Activated CD4-positive, alpha-beta T cell treated with anti-CD3 and anti-CD28 coated beads, Interleukin-10, Interleukin-2, amounts not matched to agents 100 ng/mL and 50 ng/mL, durations not matched to agents 16 hours and 8 hours (primary cell): ENCODE measurements at places on chromosomes 4 and X.

DNA sequence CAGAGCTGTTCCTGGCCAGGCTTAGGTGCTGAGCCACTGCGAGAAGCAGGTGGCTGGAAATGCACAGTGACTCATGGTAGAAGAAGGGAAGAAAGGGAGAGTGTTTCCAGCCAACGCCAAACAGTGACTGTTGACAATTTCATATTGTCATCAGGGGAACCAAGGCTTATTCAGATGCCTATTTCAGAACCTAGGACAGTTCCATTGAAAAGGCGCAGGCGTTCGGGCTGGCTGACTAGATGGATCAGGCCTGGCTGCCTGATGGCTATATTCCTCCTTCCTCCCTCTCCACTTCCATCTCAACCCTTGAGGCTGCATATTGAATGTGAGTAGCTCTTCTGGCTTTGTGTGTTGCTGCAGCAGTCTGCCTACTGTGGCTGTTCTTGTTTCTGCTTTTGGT is 73.0 kb upstream of the FRMPD4 start:
- DNase-seq = peak; percentile 4

- DNase-seq = no peak
Measured at GRCh38 chrX:69229436-69229835, 64.2 kb upstream of the PJA1 start.

- no peak for DNase-seq
Measured at GRCh38 chr4:48673537-48673936, 106.5 kb downstream of the FRYL start.

GRCh38 chr4:8232748-8233147 is 33.7 kb downstream of the SH3TC1 start:
- DNase-seq = no peak

DNA sequence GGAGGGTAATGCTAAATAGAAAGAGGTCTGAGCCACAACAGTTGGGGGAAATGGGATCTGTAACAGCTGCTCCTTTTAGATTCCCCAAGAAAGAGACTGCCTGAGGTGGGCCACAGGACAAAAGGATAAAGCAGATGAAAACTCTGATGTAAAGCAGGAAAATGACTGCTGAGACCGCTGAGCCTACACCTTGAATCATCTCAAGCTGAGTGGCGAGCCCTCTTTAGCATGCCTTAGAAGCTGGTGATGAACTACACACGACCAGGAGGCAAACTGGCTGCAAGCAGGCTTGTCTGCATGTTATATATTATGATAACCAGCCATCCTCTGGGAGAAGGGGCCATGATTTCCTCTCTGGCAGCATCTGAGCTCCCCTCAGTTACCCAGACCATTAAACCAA is 88.4 kb downstream of the TTC29 start:
- DNase-seq = no peak

DNA sequence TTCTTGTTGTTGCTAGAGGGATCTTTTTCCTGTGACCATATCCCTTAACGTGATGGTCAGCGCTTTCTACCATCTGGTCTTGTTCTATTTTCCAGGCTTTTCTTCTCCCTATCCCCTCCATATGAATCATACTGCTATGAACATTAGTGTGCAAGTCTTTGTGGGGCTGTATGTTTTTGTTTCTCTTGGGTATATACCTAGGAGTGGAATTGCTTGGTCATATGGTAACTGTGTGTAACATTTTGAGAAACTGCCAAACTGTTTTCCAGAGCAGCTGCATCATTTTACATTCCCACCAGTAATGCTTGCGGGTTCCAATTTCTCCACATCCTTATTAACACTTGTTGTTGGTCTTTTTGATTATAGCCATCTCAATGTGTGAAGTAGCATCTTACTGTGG is 121.4 kb downstream of the SPRY1 start:
- DNase-seq = no peak

- DNase-seq = no peak
Measured at GRCh38 chr4:32396507-32397070, 1676.4 kb downstream of the PCDH7 start.

GRCh38 chrX:40156470-40157227 is 58.9 kb upstream of the BCOR start:
- no peak for DNase-seq

DNA sequence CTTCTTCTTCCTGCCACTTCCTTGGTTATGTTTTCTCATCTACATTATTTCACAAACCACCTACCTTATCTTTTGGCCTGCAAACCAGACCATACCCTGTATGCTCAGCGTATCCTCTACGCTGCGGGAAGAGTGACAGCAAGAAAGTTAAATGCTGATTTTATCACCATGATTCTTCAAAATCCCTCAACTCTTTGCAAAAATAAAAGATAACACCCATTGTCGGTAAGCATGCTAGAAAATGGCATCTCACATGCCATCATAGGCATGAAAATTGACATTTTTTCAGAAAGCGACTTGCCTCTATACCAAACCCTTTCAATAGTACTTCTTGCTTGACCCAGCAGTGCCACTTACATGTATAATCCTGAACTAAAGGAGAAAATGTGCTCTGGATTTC is 102.0 kb downstream of the HPGD start:
- DNase-seq = peak; percentile 3

DNA sequence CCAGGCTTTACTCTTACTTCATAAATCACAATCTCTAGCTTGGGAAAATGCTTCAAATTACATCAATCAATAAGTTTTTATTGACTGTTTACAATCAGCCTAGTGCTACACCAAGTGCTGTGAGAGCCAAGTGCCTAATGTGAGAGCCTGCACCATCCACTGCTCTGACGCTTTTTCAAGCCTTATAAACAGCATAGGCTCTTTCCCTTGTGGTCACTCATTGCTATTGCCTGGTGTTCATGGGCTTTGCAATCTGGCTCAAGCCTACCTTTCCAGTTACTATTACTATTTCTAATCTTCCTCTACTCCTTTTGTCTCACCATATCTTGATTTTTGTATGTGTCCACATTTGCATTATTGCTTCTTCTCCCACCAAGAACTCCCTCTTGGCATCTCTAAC is 77.0 kb downstream of the REELD1 start:
- DNase-seq = no peak

DNA sequence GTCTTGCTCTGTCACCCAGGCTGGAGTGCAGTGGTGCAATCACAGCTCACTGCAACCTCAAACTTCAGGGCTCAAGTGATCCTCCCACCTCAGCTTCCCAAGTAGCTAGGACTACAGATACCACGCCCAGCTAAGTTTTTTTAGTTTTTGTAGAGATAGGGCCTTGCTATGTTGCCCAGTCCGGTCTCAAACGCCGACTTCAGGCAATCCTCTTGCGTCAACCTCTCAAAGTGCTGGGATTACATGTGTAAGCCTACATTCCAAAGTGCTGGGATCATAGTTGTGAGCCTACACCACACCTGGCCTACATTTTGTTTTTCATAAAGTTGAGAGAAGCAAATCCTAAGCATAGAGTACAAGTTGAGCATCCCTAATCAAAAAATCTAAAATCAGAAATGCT is 42.2 kb downstream of the SMARCA5 start:
- no peak for DNase-seq

DNA sequence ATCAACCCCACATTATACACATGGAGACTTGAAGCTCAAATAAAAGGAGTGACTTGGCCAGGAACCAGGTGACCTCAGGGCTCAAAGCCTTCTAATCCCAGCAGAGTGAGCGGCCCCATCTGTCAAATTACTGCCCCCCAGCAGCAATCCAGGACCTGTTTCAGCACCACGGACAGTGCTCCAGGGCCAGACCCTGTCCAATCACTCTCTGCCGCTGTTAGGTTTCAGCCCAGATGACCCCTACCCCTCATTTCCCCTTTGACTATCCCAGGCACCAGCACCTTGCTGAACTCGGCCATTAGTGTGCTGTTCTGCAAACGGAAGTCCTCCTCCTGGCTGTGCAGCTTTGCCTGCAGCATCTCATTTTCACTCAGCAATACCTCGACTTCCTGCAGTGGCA is 5.1 kb downstream of the GRIPAP1 start:
- no peak for DNase-seq

GRCh38 chrX:20362268-20363267 is 95.9 kb upstream of the RPS6KA3 start:
- no peak for DNase-seq

DNA sequence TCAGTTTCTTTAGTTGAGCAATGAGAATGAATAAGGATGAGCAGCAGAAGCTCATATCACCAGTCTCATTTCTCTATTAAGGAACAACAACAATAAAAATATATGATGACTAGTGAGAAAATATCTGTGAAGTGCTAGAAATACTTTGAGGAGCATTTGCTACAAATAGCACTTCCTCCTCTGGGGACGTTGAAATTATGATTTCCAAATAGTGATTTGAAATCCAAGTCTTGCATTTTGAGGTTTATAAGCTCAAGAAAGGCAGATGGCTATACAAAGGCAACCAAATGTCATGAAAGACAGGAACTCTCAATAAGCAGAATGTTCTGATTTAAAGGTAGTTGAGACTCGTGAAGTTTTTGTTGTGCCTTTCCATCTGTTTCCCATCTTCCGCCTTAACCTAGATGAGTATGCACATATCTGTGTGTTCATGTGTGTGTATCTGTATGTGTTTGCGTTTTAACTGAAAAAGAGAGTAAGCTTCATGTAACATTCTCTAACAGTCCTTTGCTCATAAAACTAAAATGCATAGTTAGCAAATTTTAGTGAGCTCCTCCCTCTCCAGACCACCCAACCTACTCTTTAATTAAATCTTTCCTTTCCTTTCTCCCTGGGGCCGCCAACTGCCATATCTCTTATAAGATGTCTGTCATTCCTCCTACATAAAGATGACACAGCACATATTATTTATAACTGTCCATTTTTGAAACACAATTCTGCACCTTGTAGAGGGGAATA is 222.6 kb upstream of the RASGEF1B start:
- DNase-seq = no peak

DNA sequence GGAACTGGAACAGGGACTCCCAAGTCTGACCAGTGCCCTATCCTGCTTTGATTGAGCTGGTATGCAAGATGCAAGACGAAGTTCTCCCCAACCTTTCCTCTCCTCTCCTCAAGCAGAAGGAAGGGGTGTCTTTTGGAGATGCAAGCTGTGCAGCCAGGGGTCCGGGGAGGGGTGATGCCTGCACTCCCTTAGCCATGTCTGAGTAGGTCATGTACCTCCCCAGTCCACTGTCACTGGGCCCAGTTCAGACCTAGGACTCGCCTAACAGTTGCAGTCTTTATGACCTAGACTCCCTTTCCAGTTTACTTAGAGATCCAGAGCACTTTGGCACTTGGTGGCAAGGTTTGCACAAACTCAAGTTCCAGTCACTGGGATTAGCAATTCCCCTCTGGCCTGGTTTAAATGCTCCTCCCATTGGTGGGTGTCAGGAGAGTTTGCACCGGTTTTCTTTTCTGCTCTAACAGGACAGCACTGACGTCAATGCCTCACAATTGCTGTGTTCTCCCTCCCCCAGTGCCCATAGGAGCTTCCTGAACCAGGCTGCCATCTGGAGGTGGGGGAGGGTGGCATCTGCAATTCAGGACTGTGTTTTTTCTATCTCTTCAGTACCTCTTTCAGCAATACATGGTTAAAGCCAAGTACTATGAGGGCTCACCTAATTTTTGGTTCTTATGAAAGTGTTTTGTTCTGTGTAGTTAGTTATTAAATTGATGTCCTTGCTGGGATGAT is 782.2 kb downstream of the ARAP2 start:
- DNase-seq = no peak
